ENCODE measurements at places on chromosomes 16 and 17.
A peak's percentile ranks its signal among the peaks of the same experiment; 100 is the strongest.

GRCh38 chr16:84922351-84923120 lies 88.8 kb downstream of the ZDHHC7 start:
- no peak for DNase-seq

DNA sequence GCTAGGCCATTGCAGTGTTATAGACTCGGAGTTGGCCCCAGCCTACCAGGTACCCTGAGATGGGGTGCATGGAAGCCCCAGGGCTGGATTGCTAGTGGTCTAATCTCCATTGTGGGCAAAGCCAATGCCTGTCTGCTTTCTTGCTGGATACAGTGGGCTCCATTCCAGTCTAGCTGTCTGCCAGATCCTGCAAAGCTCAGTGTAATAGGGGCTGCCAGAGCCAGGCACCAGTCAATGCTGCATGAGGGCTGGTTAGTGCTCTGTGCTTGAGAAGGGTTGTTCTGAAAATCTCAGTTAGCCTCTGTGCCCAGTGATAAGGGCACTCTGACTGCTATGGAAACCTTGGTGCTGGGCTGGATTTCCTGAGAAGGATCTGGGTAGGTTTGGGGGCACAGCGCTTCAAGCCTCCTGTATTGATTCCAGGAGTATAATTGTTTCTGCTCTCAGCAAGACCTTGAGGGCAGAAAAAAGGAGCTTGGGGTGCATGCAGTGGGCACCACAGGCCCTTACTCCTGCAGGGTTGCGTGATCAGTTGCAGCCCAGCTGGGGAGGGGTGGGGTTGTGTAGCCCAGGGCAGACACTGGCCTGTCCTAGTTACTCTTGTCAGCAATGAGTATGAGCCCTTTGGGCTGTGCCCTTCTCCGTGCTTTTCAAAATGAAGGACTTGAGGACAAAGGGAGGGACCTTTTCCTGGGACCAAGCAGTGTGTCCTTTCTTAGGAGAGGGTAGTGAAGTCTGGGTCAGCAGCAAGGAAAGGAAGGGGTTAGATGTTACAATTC lies 19.0 kb downstream of the SMPD3 start:
- DNase-seq: no peak

GRCh38 chr16:81457326-81458133 lies 12.9 kb downstream of the CMIP start:
- no peak for DNase-seq

- DNase-seq: no peak
Measured at GRCh38 chr16:924806-925205, 46.0 kb downstream of the LMF1 start.

- no peak for DNase-seq
Measured at GRCh38 chr17:49054342-49055092, 57.3 kb downstream of the IGF2BP1 start.

- DNase-seq: no peak
Measured at GRCh38 chr17:69637446-69638156, 223.1 kb downstream of the MAP2K6 start.

GRCh38 chr17:80931421-80932265 lies 60.0 kb upstream of the CHMP6 start:
- peak; percentile 29 for DNase-seq

DNA sequence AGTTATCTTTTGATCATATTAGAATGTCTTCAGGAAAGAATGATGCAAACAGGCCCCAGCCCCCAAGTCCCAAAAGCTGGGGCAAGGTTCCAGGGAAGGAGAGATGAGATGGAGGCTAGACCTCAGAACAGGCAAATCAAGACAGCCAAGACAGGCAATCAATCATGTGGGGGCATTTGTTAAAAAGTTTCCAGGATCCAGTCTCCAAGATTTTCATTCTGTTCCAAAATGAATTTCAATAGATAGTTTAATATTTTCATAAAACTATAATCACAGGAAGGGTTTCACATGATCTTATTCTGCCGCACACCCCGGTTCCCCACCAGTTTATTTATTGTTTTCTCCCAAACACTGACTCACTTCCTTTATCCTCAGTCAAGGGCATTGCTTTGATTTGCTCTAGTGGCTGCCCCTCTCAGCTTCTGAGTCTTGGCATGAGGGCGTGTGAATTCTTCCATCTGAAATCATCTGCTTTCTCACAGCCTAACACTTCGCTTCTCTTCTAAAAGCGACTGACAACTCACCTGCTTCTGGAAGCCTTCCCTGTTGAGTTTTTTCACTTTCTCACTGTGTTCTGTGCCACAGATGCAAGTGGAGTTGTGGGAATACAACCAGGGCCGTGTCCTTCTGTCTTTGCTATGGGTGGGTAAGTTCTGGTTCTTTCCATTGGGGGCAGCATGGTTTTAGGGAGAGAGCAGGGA lies 12.2 kb upstream of the TERF2 start:
- DNase-seq: peak; percentile 62

DNA sequence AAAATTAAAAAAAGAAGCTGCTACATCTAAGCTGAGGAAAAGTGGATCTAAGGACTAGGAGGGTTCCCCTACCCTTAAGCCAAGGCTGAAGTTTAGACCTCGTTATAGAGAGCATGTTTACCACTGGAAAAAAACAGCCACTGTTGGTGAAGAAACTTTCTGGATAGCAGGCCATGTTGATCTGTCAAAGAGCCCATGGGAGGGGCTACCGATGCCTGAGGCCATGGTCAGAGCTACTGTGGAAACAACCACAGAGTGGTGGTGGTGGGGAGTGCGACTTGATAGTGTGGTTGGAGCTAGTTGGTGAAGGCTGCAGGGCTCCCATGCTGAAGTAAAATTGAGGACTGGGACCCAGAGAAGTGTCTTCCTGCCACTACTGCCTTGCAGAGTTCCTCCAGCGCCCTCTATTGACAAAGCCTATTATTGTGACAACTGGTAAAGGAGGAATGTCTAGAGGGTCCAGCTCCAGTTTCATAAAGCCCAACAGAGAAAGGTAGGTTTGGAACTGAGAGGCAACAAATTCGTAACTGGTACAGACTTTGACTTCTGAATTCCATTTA lies 12.7 kb upstream of the FAM20A start:
- peak; percentile 7 for DNase-seq

- DNase-seq: no peak
Measured at GRCh38 chr17:61378658-61379456, 20.8 kb upstream of the TBX2 start.

DNA sequence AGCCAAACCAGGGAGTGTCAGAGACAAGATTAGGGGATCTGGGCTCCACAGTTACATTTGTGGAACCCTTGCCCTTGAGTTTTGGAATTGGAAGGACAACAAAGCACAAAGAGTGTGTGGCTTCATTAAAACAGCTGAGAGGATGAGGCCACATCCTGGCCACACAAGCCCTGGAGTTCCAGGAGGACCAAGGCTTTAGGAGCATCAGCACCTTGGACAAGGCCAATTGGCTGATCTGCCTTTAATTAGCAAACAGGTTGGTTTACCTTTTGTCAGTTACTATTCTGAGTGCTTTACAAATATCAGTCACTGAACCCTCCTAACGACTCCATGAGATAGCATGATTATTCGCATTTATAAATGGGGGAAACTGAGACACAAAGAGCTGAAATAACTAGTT lies 54.7 kb downstream of the SLC6A2 start:
- DNase-seq: no peak

DNA sequence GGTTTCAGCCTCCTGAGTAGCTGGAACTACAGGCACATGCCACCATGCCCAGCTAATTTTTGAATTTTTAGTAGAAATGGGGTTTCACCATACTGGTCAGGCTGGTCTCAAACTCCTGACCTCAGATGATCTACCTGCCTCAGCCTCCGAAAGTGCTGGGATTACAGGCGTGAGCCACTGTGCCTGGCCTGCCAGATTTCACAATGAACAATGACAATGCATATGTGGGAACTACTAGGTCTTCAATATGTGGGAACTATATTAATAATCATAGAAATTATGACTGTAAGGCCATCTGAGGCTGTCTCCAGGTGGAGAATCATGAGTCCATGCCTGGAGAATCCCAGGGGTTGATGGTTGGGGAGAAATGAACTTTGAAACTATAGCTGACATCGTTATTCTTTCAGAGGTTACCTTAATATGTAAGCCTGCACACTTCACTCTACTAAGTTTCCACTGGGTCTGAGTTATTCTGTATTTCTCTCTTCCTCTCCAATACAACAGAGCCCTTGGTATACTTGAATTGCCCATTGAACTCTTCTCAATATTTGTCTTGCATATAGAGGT lies 7.2 kb upstream of the DRC7 start:
- no peak for DNase-seq

DNA sequence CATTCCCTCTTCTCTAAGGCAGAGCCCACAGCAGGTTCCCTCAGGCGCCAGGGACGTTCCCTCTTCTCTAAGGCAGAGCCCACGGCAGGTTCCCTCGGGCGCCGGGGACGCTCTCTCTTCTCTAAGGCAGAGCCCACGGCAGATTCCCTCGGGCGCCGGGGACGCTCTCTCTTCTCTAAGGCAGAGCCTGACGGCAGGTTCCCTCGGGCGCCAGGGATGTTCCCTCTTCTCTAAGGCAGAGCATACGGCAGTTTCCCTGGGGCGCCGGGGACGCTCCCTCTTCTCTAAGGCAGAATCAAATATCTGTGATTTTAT lies 24.3 kb downstream of the ACSF3 start:
- no peak for DNase-seq

GRCh38 chr17:48259694-48260291 lies 152.2 kb downstream of the SNX11 start:
- DNase-seq: no peak

DNA sequence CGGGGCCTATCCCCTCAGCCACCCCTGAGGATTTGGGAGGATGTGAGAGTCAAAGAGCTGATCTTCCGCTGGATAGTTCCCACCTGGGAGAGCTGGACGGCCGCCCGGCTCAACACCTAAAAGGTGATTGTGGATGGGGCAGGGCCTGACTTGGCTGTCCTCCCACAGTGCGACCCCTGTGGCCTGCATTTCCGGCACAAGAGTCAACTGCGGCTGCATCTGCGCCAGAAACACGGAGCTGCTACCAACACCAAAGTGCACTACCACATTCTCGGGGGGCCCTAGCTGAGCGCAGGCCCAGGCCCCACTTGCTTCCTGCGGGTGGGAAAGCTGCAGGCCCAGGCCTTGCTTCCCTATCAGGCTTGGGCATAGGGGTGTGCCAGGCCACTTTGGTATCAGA lies 4.5 kb downstream of the BCL6B start:
- DNase-seq: no peak

DNA sequence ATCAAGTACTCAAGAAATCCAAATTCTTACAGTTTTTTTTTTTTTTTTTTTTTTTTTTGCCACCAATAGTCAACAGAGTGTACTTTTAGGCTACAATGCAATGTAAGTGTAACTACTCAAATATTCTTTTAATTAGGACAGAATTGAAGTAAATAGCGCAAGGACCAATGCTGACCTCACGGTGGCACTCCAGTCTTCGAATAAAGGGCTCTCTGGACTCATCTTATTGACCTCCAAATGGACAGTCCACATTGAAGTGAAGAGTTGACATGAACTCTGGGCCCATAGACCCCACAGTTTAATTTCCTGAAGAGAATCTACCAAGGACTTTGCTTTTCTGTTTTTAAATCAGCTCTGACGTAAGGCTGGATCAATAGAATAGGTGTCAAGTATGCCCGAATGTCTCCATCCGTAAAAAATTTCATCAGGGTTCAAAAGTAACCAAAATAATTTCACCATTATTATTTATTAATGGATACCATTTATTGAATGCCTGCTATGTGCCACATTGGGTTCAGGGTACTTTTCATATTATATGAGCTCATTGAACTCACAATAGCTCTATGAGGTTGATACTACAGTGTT lies 7.3 kb upstream of the DDX52 start:
- DNase-seq: no peak

- no peak for DNase-seq
Measured at GRCh38 chr17:13490906-13491482, 110.7 kb downstream of the HS3ST3A1 start.
